Hair follicular keratinocyte (primary cell): ENCODE measurements at places on chromosomes 7 and 10. TPM values are rescaled to one million over a fixed set of nuclear protein-coding genes. Genes with fewer than 3 reads are reported as not detected.

The LZTS2 gene
- total RNA-seq = 45.0 and 52.0 TPM in 2 replicates

The ZKSCAN5 gene
- total RNA-seq = 6.4 and 7.0 TPM in 2 replicates

The AZGP1 gene
- 0.39 TPM in 1 of 2 replicates, not detected in the other for total RNA-seq

The LAMB1 gene
- total RNA-seq = 94.8 and 143 TPM in 2 replicates

The NUTM2B gene
- total RNA-seq = 0.62 and 0.99 TPM in 2 replicates

The CLDN3 gene
- total RNA-seq = not detected in 2 replicates

The MPLKIP gene
- total RNA-seq = 86.4 and 87.4 TPM in 2 replicates

The CLCN1 gene
- total RNA-seq = 0.08 TPM in 1 of 2 replicates, not detected in the other

The BRAT1 gene
- total RNA-seq = 39.7 and 50.8 TPM in 2 replicates

The IFIT1B gene
- total RNA-seq = not detected in 2 replicates

The GIMAP1 gene
- not detected in 2 replicates for total RNA-seq

The CTAGE8 gene
- 3.4 and 3.7 TPM in 2 replicates for total RNA-seq

The UNCX gene
- total RNA-seq = not detected in 2 replicates

The ANKRD2 gene
- total RNA-seq = 1.0 and 3.0 TPM in 2 replicates

The UNC5B gene
- 3.8 and 12.6 TPM in 2 replicates for total RNA-seq

The ELFN1 gene
- 0.23 and 0.30 TPM in 2 replicates for total RNA-seq

The SMO gene
- total RNA-seq = 6.5 and 7.5 TPM in 2 replicates

The CCDC172 gene
- total RNA-seq = not detected in 2 replicates

The FFAR4 gene
- total RNA-seq = not detected in 2 replicates

The CHST3 gene
- 17.1 and 18.3 TPM in 2 replicates for total RNA-seq

The CHST12 gene
- 3.2 and 4.7 TPM in 2 replicates for total RNA-seq

The IRF5 gene
- total RNA-seq = 3.3 and 9.1 TPM in 2 replicates

The GJD4 gene
- not detected in 2 replicates for total RNA-seq

The TMEM140 gene
- not detected in 2 replicates for total RNA-seq

The ACSM6 gene
- not detected in 2 replicates for total RNA-seq

The TMEM139 gene
- total RNA-seq = 7.1 and 8.9 TPM in 2 replicates

The MRLN gene
- not detected in 2 replicates for total RNA-seq

The MYO1G gene
- 0.08 TPM in 1 of 2 replicates, not detected in the other for total RNA-seq

The EIF5AL1 gene
- total RNA-seq = 0.31 and 0.84 TPM in 2 replicates

The CFAP46 gene
- 2.4 and 2.5 TPM in 2 replicates for total RNA-seq

The SPDYE8 gene
- not detected in 2 replicates for total RNA-seq

The UPK3BL2 gene
- total RNA-seq = 2.3 and 2.7 TPM in 2 replicates

The TMEM236 gene
- total RNA-seq = 0.04 and 0.08 TPM in 2 replicates

The MUC12 gene
- total RNA-seq = 1.7 TPM in 1 of 2 replicates, not detected in the other

The PNLIP gene
- not detected in 2 replicates for total RNA-seq

The MET gene
- 76.1 and 104 TPM in 2 replicates for total RNA-seq

The LRIT1 gene
- total RNA-seq = not detected in 2 replicates

The ZNF804B gene
- total RNA-seq = not detected in 2 replicates

The ZNF853 gene
- 0.11 and 2.4 TPM in 2 replicates for total RNA-seq

The SUN3 gene
- not detected in 2 replicates for total RNA-seq

The CYP2W1 gene
- not detected in 2 replicates for total RNA-seq

The ODAD2 gene
- total RNA-seq = 0.23 TPM in 1 of 2 replicates, not detected in the other

The CRPPA gene
- 0.19 and 0.31 TPM in 2 replicates for total RNA-seq

The AKR1D1 gene
- total RNA-seq = not detected in 2 replicates
